Activated T-cell treated with anti-CD3 and anti-CD28 coated beads, Interleukin-2, amount 50 U/mL, for 72 hours (primary cell): ENCODE measurements at places on chromosomes 3 and 15.

DNA sequence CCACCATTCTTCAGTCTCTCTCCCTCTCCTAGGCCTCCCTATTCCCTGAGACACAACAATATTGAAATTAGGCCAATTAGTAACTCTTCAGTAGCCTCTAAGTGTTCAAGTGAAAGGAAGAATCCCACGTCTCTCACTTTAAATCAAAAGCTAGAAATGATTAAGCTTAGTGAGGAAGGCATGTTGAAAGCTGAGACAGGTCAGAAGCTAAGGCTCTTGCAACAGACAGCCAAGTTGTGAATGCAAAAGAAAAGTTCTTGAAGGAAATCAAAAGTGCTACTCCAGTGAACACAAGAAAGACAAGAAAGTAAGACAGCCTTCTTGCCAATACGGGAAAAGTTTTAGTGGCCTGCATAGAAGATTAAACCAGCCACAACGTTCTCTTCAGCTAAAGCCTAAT lies 41.3 kb downstream of the PPM1L start:
- no peak for DNase-seq

DNA sequence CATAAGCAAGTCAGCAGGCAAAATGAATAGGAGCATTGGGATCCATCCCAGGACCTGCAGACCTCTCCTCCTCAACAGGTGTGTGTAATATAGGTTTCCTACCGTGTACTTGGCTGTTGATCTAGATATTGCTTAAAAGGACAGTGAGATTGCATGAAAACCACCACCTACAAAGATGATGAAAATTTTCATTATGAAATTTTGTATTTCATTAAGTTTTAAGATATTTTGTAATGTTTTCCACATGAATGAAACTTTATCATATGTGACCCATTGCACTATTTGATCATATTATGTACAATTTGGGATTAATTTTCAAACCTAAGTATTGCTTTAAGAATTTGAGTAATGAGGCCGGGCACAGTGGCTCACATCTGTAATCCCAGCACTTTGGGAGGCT lies 94.3 kb upstream of the TRPM1 start:
- no peak for DNase-seq

DNA sequence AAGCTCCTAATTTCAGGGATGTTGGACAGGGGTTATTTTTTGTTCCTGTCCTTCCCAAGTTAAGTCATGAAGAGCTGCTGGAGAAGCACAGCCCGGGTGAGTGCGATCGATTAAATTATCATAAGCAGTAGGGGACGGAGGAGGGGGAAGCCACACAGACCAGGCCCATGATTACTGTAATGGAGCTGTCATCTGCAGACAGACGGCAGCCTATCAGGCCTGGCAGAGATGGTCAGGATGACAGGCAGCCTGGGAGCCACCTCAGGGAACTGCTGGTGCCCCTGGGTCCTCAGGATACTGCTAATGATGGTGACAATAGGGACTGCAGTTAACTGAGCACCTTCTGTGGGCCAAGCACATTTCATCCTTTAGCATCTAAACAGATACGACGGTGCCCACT lies 147.7 kb downstream of the RAB11A start:
- no peak for DNase-seq

DNA sequence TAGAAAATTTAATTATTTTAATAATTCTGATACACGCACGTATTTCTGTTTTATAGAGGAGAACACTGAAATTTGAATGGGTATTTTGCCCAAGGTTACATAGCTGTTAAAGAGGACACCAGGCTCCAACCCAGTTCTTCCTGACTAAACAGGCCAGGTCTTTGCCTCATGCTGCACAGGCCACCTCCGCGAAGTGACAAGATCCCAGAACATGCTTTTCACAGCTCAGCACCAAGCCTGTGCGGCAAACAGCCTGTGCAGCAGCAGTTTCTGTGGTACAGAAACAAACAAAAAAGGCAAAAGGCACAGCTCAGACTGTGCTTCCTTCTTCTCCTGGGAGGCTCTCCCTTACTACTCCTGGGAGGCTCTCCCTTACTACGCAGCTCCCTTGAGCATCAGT lies 6.5 kb downstream of the FOXL2 start:
- no peak for DNase-seq

- no peak for DNase-seq
Measured at GRCh38 chr3:127358641-127359040, 70.8 kb upstream of the PRR20G start.

GRCh38 chr3:111151438-111151837 lies 79.8 kb downstream of the NECTIN3 start:
- no peak for DNase-seq

GRCh38 chr3:155948476-155948875 lies 78.0 kb downstream of the GMPS start:
- DNase-seq: no peak

- no peak for DNase-seq
Measured at GRCh38 chr3:55285156-55285555, 201.9 kb downstream of the WNT5A start.

DNA sequence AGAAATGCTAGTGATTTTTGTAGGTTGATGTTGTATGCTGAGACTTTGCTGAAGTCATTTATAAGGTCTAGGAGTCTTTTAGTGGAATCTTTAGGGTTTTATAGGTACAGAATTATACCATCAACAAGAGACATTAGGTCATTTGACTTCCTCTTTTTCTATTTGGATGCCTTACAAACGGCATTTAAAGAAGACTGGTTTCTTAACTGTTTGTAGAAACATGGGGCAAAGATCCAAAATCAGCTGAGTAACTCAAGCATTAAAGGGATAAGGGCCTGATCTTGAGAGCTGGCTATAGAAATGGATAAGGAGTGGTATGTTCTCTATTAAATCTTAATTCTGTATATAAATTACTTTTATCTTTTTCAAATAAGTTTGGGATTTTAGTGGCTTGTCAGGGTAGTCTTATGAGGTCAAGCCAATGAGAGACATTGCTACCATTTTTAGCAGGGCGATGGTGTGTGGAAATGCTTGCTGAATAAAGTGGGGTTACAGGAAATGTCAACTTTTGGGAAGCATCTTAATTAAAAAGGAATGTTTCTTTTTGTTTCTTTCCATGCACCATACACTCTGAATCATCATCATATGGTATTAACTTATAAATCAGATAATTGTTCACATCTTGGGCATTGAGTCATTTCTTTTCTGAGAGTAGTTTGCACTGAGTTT lies 197.7 kb upstream of the GBE1 start:
- DNase-seq: no peak

DNA sequence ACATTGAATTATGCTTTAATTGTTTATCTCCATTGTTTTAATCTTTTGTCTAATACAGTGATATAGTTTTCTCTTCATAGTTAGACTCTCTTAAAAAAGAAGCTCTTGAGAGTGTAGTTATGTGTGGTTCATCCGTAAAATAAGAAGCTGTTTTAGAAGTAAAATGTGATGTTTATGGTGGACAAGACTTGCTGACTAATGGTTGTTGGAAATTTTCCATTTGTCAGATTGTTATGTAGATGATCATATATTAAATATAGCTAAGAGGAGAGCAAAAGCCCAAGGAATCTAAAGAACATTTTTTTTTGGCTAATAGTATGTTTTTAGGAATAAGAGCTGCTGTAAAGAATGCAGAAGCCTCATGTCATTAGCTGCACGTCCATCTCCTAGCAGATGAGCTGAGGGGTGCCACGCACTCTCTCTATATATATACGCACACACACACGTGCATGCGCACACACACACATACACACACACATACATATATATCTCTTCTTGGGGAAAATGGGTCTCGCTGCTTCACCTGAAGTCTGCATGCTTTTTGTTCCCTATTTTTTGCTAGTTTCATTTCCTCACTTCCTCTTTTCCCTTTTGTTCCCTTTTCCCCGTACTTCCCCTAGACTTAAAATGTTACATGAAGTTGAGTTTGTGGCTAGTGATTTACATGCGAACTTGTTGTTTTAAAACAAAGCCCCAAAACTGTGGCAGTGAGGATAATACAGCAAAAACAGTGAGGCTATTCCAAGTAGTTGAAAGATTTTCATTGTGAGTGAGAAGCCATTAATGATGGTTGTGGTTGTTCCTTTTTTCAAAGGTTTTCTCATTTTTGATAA lies 107.8 kb downstream of the MBNL1 start:
- no peak for DNase-seq

DNA sequence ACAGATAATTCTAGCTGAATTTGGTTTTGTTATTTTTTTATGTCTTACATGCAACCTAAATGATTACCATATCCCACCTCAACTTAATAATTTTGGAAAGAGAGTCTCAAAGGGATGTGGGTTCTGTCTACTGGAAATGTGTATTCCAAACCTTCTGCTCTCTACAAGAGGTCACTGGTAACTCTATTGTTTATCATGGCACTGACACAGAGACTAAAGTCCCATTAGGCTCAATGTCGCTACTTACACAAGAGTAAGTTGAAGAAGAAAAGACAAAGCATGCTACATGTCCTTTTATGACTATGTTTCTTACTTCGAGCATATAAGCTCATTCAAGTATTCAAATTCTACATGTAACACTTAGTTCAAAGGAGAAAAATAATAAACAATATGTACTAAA lies 460.3 kb upstream of the EPHA6 start:
- no peak for DNase-seq

- DNase-seq: no peak
Measured at GRCh38 chr3:177665122-177665808, 468.0 kb upstream of the TBL1XR1 start.

- DNase-seq: no peak
Measured at GRCh38 chr15:72872066-72872845, 88.7 kb upstream of the ADPGK start.

DNA sequence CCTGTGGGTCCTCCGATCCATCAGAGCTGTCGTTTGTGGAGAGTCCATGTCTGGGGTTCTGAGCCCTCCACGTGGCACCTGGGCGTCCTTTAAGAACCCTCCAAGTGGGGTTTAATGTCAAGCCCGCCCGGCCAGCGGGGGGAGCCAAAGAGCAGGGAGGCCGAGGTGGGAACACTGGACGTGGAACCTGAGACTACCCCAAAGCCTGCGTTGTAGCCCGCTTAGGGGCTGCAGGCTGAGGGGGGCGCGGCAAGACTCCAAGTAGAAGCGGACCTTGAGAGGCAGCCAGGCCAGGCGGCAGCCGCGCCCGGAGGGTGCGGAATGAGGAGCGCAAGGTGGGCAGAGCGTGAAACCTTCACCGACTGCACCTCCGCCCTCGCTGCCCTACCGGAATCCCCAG lies 126.2 kb upstream of the ATP10A start:
- peak; percentile 7 for DNase-seq

DNA sequence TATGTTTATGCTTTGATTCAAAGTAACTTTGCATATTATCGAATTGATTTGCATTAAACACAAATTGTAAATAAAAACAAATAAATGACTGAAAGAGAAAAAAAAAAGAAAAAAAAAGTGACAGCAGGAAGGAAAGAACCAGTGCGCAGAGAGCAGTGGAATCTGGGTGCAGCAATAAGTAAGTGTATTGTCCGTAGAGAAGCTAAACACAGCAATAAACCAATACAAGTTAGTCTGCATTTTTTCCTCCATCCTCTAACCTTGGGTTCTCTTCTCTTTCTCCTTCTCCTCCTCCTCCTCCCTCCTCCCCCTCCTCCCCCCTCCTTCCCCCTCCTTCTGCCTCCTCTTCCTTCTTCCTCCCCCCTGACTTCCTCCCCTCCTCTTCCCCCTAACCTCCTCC lies 18.3 kb upstream of the ARL8B start:
- no peak for DNase-seq

- no peak for DNase-seq
Measured at GRCh38 chr3:127408022-127408683, 120.3 kb upstream of the PRR20G start.

DNA sequence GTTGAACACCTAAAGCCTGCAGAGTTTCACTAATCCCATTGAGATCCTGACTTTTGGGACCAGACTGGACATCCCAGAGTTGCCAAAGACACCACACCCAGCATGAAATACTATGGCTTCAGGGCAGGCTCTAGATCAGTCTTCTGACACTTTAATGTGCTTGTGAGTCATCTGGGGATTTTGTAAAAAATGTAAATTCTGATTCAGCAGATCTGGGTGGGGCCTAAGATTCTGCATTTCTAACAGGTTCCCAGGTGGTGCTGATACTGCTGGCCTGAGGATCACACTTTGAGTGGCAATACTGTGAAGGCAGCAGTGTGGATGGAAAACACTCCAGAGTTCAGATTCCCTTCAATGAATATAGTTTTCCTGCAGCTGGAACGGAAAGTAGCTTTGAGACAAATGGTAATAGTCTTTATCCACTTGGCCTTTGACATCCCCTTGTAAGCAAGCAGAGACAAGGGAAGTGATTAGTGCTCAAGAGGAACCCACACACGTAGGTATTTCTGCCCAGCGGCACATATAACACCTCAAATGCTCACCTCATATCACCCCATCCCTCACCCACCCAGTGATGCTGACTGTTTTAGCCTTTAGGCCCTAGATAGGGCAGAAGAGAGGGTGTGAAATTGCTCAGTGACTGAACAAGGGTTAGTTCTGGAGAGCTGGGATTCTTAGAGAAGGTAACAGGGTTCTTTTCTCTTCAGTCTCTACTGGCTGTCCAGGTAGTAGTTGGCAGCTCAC lies 51.5 kb upstream of the GSK3B start:
- DNase-seq: peak; percentile 47

GRCh38 chr15:90261811-90262210 lies 3.7 kb upstream of the NGRN start:
- DNase-seq: no peak

DNA sequence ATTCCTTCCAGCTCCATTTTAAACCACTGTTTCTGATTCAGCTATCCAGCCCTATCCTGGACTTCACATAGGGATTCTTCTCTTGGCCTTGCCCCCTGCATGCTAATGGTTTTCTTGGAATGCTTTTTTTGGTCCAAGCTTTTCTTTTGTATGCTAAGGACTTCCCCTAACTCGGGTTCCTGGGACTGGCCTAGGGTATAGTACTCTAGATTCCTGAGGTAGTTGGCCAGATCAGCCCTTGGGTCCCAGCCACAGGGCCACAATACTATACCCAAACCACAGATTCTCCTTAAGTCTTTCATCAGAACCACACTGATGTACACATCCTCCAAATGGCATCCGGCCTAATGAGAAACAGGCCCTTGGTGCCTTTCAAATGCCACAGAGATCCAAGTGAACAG lies 2.8 kb downstream of the FYCO1 start:
- no peak for DNase-seq

GRCh38 chr15:26635614-26636013 lies 137.3 kb downstream of the GABRB3 start:
- no peak for DNase-seq

GRCh38 chr3:43522727-43523362 lies 99.0 kb downstream of the ANO10 start:
- DNase-seq: no peak

DNA sequence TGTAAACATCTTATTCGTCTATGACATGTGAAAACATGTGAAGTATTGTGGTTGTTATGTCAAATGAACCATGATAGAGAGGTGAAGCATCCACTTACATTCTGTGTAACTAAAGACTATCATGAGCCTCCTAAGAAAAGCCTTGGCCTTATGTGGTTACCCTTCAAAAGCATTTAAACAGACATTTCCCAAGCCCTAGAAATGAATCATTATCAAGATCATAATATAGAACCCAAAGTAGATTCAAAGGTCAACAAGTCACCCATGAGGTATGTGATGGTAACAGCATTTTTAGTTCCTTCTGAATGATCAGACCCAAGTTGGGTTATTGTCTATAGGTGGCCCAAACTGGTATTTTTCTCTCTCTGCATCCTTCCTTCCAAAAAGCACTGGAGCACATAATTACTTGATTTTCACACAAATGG lies 408.0 kb downstream of the TBL1XR1 start:
- no peak for DNase-seq
